CD14-positive monocyte (primary cell): ENCODE measurements at places on chromosomes 1 and 21. TPM values are rescaled to one million over a fixed set of nuclear protein-coding genes. Genes with fewer than 3 reads are reported as not detected.
A peak's percentile ranks its signal among the peaks of the same experiment; 100 is the strongest.

- DNase-seq = no peak
Observed at GRCh38 chr1:222225316-222225691, 322.6 kb downstream of the HHIPL2 start.

DNA sequence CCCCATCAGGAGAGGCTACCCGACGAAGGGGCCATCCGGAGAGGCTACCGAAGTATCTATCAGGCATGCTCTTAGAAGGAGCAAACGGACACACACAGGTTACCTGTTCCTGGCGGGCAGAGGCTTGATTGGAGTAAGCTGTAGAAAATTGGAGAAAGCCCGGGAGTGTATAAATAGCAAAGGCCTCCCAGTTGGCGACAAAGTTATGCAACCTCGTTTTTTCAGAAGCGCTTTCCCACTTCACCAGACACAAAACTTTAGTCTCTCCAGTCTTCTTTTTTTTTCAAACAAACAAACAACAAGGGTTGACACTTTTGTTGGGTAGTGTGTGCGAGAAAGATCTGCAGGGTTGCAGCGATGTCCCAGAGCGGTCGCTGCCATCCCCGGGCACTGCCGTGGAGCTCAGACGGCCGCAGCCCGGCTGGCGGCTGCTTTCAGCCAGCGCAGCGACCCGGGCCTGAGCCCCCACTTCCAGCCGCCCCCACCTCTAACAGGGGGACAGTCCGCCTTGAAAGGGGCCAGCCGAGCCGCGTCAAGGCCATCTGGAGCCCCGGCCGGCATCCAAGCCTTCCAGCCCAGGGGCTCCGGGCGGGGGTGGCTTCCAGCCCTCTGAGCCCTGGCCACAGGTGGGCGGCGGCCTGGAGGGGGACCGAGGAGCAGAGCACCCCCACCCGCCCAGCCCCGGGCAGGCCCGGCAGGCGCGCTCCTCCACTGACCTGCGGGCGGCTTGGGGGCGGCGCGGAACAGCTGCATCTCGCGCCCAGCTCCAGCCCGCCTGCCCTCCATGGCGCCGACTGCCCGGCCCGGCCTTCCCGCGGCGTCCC is 616 bp downstream of the MCOLN3 start:
- DNase-seq = no peak

GRCh38 chr1:59422921-59423575 is 126.2 kb downstream of the FGGY start:
- DNase-seq = no peak

DNA sequence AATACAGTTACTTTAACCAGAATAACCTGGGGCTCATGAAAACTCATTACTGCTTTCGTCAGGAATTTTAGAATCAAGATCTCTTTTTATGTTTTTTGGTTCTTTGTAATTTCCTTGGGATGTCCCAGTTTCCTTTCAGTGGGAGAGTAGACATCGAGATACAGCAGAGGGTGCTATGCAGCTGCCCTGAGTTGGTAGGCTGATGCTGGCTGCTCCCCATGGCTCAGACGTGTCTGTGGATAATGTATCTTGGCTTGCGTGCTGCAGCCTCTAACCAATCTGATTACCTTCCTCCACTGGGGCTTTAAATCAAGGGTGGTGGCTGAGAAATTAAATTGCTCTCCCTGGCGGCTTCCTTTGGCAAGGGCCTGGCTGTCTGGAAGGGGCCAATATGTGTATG is 253.7 kb downstream of the CACNA1E start:
- DNase-seq = no peak

- DNase-seq = no peak
Observed at GRCh38 chr1:52150946-52151345, 9.1 kb downstream of the ZFYVE9 start.

GRCh38 chr1:111346089-111346885 is 55.6 kb downstream of the CHIA start:
- peak; percentile 83 for DNase-seq

- peak; percentile 18 for DNase-seq
Observed at GRCh38 chr1:40825435-40825788, 36.8 kb downstream of the CITED4 start.

- peak; percentile 62 for DNase-seq
Observed at GRCh38 chr1:66752000-66752592, at the start of gene DYNLT5. TSS of gene DYNLT5 (plus strand) at chr1:66752459. CDS start at chr1:66754659, 2,200 bp downstream.

DNA sequence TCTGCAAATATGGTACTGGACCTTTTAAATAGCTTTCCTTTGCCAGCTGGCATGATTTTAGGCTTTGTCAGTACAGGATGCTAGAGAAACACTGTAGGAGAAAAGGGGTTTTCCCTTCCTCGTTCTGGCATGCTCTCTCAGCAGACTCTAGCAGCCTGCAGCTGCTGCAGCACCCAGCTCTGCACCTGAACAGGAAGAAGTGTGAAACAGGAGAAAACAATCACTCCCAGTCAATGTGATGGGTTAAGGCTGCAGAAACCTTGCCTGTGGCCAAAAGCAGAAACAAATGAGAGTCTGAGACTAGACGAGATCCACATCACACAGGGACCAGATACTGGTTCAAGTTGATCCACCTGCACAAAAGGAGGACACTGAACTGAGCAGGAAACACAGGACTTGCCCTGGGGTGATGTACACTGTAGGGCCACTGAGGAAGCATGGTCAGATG is 21.2 kb downstream of the OVGP1 start:
- no peak for DNase-seq

DNA sequence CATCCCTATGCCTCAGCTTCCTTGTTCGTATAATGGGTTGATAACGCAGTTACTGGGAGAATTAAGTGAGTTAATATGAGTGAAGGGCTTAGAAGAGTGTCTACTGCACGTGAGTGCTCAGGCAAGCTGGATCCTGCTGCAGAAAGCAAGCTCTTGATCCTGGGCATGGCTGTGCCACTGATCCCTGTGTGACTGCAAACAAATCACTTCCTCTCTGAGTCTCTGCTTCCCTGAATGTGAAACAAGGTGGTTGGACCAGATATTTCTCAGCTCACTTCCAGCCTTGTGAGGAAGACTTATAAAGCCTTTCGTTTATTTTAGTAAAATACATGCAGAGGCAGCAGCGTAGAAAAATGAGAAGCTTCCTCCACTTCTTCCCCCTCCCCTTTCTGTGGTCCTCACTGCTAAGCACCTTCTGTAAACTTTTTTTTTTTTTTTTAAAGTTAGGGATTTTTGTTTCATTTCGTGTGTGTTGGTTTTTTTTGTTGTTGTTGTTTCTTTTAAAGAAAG is 13.8 kb downstream of the PSEN2 start:
- DNase-seq = no peak

DNA sequence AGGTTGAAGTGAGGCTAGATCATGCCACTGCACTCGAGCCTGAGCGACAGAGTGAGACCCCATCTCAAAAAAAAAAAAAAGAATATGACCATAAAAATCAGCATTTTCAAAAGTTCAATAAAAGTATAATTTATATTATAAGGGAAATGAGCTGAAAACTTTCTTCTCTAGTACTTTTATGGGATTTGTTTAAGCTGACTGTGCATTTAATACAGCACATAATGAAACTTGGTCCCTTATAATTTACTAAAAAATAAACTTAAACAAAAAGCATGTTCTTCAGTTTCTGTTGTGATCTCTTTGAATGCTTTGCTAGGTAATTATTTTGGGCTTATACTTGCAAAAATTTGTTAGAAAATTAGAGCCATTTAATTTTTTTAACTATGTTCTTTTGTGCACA is 77.8 kb downstream of the NCAM2 start:
- no peak for DNase-seq

- no peak for DNase-seq
Observed at GRCh38 chr1:18239671-18240070, 132.1 kb downstream of the IGSF21 start.

DNA sequence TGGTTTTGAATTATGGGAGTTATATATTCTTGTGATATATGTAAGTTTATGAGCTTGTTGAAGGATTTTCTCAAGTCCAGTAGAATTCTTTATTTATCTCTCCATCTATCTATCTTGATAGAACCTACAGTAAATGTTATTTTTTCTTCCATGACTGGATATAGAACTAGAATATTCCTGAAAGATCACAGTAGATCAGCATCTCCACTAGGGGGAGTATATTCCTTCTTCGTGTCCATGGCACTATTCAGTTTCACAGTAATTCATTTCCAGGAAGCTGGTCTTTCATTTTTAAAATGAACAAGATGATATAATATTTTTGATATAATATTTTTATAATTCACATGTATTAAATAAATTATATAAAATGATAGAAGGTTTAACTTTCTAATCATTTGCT is 18.8 kb downstream of the TMPRSS15 start:
- no peak for DNase-seq

DNA sequence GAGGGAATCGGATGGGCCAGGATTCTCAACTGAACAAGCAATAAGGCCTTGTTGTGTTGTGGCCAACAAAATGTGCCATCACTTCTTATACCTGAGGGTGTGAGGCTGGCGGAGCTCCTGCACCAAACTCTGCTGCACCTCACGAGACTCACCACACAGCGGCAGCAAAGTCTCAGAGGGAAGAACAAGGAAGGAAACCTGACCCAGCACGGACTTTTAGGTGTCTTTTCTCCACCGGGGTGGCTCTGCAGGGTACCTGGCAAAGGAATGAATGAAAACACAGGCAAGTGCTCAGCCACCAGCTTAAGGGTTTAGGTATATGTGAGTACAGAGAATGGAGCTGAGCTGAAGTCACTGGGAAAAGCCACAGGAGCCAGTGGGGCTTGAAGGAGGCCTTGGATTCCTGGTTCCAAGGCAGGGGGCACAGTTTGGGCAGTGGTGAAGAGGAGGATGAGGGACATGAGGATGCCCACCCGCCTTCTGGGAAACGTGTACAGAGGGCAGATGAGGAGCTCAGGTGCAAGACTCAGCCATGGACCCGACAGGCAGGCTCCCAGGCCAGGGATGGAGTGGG is 31.1 kb upstream of the HSD3B1 start:
- peak; percentile 12 for DNase-seq

DNA sequence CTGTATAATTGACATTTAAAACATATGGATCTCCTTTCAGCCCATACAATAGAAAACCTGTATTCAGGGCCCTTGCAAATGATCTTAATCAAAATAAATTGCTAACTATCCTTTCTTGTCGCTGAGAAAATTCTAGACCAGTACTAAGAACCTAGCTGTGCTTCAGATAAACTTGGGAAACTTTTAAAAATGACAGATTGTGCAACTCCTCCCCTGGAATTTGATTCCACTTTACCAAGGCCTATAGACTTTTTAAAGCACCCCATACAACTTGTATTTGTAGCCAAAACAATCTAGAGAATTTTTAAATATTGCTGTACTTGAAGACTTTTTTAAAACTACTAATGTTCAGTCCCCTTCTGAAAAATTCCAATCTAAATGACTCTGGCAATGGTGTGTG is 51.6 kb downstream of the ZNF644 start:
- DNase-seq = no peak

DNA sequence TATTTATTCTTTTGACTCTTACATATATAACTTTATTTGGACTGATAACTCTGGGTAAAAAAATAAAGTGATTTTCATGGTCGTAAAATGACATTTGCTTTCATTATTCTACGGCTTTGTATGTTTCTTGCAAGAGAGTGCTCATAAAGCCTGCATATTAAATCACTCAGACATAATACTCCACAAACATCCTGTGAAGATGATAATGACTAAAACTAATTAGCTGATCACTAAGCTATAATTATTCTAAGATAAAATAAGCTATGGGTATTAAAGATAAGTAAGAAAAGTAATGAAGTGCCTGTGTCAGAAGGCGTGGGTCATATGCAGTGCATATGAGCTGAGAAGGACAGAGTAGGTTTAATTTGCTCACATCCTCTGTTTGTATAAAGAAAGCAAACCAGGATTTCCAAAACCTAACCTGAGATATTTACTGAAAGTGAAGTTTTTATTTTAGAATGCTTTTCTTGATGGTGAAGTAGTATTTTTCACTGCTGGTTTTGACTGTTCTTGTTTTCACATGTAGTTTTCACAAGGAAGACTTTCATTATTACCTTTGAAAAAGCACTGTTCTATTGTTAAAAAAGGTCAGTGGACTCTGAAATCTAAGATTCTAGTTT is 278.8 kb downstream of the AMY1C start:
- DNase-seq = no peak

GRCh38 chr1:77415579-77415978 is 133.8 kb downstream of the AK5 start:
- DNase-seq = peak; percentile 58

DNA sequence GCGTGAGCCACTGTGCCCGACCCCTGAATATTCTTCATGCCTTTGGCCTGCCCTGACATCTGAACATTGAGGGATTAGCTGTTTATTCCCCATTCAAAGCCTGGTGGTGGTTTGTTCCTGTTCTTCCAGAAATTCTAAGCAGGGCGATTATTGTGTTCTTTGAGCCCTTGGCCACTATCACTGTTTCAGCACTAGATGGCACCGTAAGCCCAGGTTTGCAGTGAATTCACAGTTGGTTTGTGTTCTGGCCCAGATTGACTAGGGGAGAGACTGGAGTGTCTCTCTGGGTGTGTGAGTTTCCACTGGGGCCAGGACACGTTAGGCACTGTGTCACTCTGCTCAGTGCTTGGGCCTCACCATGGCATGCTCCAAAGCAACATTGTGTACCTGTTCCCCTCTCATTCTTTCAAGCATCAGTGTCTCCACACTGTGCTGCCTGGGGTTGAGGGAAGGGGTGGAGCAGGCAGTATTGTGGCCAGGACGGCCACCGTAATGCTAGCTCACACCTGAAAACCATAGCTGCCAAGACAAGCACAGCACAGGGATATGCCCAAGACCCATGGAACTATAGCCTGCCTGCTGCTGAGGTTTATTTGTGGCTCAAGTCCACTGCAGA is 52.7 kb downstream of the PKN2 start:
- peak; percentile 27 for DNase-seq

GRCh38 chr1:13666317-13666716 is 33.7 kb upstream of the PRDM2 start:
- no peak for DNase-seq

DNA sequence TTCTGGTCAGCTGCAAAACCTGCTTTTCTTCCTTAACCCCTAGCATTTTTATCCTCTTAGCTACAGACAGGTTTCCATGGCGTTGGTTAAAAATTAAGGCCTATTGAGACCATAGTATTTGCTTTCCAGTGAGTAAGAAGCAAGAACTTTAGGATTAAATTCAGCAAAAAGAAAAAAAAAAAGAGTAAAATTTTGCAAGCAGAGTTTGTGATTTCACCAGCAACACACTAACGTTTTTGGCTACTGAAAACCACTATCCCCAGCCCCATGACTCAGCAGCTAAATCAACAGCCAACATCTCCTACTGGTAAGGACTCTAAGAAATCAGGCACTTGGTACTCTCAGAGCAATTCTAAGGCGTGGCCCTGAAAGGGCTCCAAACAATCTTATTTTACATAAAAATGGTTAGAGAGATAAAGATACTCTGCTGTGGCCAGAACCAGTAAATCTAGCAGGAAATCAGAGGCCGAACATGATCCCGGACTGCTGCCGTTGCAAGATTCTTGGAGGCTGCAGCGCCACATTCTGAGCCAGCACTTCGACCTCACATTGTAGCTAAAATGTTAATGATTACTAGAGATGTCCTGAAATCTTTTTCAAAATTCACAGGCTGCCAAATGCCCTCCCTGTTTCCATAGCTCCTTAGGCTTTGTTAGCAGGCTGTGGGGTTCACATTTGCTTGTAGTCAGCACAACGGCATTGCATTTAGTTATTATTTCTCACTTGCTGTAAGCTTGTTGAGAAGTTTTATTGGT is 1.6 kb upstream of the ENO1 start:
- DNase-seq = peak; percentile 87

- DNase-seq = no peak
Observed at GRCh38 chr1:27356619-27357280, 10.0 kb downstream of the MAP3K6 start.

GRCh38 chr1:56336982-56337381 is 242.4 kb downstream of the PLPP3 start:
- no peak for DNase-seq

The HSPB7 gene
- not detected in 2 replicates for polyA plus RNA-seq

The HRNR gene
- not detected in 2 replicates for polyA plus RNA-seq

The CDA gene
- 348 TPM for polyA plus RNA-seq

The SEC16B gene
- 0.10 TPM for polyA plus RNA-seq

The ECM1 gene
- polyA plus RNA-seq = not detected

The GRIK1 gene
- polyA plus RNA-seq = not detected

The PCSK9 gene
- not detected for polyA plus RNA-seq

The SPRR1B gene
- polyA plus RNA-seq = not detected
